ENCODE measurements at places on chromosomes 11 and 22.

- no peak for DNase-seq
Observed at GRCh38 chr11:120723751-120724150, 212.2 kb downstream of the GRIK4 start.

GRCh38 chr11:130237282-130238006 is 77.3 kb downstream of the ZBTB44 start:
- no peak for DNase-seq

DNA sequence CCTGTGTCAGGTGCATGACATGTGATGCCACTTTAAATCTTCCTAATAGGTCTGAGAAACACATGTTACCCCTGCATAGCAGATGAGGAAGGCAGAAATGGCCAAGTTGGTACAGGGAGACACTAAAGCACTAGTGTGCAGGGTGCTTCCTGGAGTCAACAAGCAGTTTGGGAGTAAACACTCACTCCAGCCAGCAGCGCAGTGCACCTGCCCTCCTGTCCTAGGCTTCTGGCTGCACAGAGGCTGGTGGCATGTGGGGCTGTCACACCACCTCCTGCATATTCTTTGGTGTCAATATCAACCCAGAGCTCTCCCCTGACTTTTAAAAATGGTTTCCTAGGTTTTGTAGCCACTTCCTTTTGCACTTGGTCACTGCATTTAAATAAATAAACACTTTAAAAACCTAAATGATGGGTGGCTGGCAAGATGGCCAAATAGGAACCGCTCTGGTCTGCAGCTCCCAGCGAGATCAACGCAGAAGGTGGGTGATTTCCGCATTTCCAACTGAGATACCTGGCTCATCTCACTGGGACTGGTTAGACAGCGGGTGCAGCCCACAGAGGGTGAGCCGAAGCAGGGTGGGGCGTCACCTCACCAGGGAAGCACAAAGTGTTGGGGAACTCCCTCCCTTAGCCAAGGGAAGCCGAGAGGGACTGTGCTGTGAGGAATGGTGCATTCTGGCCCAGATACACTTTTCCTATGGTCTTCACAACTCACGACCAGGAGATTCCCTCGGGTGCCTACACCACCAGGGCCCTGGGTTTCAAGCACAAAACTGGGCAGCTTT is 33.5 kb downstream of the GAB4 start:
- no peak for DNase-seq

DNA sequence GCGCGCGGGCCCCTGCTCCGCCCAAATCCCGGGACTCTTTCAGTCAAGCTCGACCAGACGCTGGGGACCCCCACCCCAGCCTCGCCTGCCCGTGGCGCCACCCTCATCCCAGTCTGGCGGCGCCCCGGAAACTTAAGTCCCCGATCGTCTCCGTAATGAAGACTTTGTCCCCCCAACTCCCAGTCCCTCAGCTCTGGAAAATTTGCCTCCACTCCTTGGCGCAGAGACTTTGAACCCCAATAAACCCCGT is 348 bp downstream of the PLCB3 start:
- no peak for DNase-seq

GRCh38 chr11:118328745-118329144 is 13.8 kb downstream of the CD3D start:
- DNase-seq: no peak

- no peak for DNase-seq
Observed at GRCh38 chr11:27672836-27673464, 27.3 kb downstream of the BDNF start.

GRCh38 chr11:11178671-11179638 is 174.1 kb downstream of the CSNK2A3 start:
- no peak for DNase-seq

- no peak for DNase-seq
Observed at GRCh38 chr11:124510279-124510678, 33.2 kb downstream of the OR8B12 start.

DNA sequence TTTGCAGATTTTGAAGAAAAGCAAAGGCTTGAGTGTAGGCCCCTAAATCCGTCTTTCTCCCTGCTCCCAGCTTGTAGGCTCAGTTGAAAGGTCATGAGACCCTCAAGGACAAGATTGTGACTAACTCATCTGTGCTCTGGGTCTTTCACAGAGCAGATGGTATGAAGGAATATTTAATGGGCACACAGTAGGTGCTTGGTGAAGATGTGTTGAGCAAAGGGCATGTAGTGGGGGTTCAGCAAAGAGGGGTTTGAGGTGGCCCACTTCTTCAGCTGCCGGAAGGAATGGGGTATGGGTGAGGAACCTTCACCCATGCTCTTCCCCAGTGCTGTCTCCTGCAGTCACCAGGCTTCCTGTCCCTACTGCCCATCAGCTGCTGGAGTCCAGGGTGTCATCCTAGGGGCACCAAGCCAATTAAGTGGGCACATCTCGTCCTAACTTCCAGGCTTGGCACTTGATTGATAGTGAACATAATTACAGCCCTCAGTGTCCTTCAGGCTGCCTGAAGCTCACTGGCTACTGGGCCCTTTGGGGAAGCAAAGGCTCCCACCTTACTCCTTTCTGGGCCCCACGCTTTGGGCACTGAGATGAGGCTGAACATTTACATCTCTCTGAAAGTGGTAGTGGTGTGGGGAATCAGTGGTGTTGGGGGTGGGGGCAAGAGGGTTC is 15.0 kb downstream of the DGAT2 start:
- no peak for DNase-seq

DNA sequence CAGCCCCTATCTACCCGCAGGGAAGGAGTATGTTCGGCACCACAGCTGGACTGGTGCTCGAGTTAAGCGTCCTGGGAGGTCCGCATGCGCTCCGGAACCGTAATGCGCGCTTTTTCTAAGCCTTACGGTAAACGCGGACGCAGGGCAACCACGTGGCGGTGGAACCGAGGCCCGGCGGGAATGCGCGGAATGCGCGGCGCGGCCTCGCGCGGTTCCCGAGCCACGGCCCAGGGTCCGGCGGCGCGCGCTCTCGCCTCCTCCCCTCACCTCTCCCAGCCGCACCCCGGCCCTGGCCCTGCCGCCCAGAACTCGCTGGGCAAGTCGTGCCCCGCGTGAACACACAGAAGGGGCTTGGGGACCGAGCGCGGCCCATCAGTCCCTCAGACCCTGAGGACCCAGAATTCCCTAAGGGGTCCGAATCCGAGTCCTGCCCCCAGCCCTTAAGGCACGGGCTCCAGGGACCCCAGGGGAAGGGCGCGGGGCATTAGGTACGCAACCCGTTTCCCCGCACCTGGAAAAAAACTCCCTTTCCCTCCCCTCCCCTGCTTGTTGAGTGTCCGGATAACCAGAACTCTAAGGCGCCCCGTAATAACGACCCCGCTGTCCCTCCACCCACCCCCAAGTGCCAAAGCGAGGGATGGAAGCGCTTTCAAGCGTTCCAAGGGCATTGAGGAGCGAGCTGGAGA is 4.3 kb upstream of the CCND1 start:
- no peak for DNase-seq

DNA sequence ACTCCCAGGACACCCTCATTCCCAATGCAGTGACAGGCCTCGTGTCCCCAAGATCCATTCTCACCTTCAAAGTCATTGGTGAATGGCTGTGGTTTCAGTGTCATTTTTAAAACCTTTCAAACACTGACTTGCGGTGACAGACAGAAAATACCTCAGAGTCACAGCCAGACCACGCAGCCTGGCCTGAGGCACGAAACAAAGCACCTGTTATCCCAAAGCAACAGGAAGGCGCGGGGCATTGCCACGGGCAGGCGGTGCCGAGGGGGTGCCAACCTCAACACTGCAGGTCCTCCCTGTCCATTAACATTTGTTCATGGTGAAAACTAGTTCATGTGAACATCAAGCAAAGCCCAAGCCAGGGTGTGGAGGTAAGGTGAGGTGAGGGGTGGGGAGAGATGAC is 38.2 kb downstream of the RPUSD4 start:
- DNase-seq: no peak

DNA sequence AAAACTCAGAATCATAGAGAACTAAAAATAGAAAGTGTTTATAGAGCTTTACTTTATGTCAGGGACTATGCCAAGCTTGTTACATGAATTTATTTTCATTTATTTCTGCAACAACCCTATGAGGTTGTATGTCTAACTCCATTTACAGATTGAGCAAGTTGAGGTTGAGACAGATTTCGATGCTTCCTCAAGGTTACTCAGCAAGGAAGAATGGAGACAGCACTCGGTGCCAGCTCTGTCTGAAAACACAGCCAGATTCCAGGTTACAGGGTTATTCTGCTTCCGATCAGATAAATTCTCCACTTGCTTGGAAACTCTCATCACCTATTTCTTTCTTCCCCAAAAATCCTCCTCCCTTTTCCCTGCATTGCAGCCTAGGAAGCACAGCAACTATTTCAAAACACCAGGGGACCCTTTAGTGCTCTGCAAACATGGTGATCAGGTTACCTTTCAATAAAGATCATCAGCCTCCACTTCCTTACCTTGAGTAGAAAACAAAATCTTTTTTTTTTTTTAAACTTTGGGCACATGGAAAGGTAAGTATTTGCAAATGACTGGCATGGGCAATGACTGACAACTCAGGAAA is 7.0 kb downstream of the MMP3 start:
- no peak for DNase-seq

DNA sequence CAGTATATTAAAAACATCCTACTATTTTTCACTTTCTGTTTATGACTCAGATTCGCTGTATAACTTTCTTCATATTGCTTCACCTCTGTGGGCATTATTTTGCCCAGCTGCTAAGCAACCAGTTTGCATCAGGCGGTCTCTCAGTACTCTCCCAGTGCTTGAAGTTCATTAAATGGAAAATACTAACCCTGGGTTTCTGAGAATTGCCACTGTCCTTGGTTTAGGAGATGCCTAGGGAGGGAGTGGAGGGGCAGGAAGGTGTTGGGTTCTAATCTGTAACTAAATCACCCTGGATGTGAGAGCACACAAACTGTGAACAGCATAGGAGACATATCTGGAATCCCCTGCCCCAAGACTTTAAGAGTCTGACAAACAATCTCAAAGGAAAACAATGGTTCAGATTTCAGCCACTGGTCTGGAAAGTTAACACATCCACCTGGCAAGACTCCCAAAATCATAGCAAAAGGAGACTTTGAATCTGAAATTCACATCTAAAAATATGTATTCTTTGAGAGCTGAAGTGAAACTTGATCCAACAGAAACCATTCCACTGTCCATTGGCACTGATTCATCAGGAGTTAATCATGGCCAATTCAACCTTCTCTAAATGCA is 540.0 kb downstream of the SOX6 start:
- DNase-seq: peak; percentile 52

DNA sequence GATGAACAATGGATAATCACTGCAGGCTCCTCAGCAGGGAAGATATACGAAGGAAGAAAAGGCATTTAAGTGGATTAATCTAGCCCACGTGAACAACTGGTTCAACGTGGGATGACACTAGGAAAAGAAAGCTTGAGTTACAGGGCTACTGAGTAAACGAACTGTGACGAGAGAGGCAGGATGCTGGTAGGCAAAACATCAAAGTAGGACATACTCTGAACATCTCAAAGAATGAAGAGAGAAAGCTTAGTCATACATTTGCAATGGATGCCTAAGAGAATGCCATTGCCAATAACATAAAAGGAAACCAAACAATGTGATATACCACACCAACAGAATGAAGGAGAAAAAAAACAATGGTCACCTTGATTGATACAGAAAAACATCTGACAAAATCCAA is 12.9 kb downstream of the USP28 start:
- no peak for DNase-seq

GRCh38 chr11:32334822-32335221 is 100.5 kb downstream of the WT1 start:
- DNase-seq: no peak

DNA sequence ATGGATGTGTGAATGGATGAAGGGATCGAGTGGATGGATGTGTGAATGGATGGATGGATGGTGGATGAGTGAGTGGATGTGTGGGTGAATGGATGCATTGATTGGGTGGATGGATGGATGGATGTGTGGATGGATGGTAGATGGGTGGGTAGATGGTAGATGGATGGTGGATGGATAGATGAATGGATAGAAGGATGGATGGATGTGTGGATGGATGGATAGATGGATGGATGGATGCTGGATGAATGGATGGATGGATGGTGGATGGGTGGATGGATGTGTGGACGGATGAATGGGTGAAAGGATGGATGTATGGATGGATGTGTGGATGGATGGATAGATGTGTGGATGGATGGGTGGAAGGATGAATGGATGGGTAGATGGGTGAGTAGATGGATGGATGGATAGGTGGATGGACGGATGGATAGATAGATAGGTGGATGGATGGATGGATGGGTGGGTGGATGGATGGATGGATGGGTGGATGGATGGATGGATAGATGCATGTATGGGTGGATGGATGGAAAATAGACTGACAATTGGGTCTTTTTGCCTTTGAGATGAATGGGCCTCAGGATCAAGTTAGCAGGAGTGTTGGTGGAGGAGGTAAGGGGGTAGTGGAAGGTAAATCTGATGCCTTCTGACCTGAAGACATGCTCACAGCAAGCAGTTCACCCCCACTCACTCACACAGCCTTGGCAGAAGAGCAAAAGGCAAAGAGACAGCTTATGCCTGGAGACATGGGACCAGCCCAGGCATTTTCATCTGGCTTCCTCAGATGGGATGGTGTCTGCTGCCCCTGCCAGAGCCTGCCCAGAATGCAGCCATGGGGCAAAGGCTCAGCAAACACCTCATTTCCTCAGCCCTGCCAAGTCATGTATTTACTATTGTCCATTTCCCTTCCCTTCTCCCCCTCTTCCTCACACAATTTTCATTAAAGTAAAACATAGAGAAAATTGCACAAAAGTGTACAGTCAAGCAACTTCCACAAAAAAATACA is 8.0 kb upstream of the FADD start:
- DNase-seq: no peak

GRCh38 chr11:35825386-35825785 is 118.5 kb upstream of the LDLRAD3 start:
- no peak for DNase-seq

DNA sequence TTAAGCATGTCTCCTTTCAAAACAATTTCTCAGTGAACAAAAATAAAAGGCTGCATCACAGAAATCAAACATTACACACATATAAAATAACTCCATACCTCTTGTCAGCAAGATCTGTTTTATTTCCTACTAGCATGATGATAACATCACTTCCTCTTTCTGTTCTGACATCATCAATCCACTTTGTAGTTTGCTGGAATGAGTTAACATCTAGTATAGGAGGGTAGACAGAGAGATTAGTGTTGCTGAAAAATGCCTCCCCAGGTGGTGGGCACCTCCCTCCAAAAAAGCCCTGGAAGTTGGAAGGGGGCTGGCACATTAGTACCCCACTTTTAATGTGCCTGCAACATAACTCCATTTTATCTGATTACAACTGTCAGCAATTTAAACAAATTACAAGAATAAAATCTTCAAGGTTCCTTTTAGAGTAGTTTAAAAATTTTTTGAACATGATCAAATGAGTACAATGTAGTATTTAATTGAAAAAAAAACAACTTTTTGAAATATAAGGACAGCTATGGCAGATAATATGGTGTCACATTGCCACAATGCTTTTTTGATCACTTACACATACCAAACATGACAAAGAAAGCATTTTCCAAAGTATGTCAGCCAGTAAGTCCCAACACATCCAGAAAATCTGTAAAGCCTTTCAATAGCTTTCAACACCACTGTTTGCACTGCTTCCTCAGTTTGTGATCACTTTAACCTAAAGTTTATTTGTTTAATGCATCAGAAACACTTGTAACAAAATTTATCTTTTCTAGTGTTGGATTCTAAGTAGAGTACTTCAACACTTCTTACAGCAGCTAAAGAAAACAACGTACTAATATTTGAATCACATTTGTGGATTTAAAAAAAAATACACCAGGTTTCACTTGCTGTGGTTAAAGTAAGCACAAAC is 44.5 kb downstream of the RAB6A start:
- no peak for DNase-seq
